ENCODE measurements at places on chromosomes 4 and X.

DNA sequence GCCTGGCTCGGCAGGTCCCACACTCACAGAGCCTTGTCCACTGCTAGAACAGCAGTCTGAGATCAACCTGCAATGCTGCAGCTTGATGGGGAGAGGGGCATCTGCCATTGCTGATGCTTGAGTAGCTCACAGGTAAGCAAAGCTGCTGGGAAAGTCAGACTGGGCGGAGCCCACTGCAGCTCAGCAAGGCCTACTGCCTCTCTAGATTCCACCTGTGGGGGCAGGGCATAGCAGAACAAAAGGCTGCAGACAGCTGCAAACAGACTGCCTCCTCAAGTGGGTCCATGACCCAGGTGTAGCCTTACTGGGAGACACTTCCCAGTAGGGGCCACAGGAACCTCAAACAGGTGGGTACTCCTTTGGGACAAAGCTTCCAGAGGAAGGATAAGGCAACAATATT, 110.6 kb upstream of the ADAMTS3 start:
- no peak for DNase-seq

DNA sequence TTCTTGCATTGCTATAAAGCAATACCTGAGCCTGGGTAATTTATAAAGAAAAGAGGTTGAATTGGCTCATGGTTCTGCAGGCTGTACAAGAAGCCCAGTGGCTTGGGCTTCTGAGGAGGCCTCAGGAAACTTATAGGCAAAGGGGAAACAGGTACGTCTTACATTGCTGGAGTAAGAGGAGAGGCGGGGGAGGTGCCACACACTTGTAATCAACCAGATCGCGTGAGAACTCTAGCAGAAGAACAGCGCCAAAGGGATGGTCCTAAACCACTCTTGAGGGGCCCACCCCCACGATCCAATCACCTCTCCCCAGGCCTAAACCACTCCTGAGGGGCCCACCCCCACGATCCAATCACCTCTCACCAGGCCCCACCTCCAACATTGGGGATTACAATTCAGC, 50.6 kb upstream of the SHOX start:
- no peak for DNase-seq

DNA sequence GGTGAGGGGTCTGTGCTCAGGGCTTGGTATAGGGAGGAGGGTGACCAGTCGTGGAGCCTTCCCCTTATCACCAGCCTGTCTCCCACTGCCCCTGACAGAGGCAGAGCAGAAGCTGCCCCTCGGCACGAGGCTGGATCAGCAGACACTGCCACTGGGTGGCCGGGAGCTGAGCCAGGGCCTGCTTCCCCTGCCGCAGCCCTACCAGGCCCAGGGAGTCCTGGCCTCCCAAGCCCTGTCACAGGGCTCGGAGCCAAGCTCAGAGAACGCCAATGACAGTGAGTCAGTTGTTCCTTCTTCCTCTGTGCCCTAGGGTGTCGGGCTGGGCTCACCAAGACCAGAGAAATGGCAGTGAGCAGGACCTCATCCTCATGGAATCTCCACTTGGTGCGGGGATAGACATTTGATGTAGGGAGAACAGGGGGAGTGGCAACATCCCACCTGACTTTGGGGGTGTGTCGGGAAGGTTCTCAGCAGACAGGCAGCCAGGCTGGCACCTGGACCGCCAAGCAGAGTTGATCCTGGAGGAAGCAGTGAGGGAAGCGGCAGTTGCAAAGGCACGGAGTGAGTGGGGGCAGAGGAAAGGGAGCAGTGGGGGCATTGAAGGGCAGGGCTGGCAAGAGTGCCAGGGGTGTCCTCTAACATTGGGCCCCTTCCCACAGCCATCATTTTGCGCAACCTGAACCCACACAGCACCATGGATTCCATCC, 14.3 kb upstream of the UBA1 start:
- no peak for DNase-seq

- no peak for DNase-seq
These were observed 40.6 kb downstream of the USP26 start for GRCh38 chrX:133056341-133056740.

DNA sequence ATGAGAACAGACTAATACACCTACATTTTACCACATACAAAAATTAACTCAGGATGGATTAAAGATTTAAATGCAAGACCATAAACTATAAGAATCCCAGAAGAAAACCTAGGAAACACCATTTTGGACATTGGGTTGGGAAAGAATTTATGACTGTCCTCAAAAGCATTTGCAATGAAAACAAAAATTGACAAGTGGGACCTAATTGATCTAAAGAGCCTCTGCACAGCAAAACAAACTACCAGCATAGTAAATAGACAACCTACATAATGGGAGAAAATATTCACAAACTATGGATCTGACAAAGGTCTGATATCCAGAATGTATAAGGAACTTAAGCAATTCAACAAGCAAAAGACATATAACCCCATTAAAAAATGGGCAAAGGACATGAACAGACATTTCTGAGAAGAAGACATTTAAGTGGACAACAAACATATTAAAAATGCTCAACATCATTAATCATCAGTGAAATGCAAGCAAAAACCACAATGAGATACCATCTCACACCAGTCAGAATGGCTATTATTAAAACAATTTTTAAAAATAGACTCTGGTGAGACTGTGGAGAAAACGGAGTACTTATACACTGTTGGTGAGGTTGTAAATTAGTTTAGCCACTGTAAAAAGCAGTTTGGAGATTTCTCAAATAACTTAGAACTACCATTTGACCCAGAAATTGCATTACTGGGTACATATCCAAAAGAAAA, 221.7 kb upstream of the DIPK2B start:
- DNase-seq: no peak

- DNase-seq: no peak
These were observed 121.0 kb downstream of the PCDH19 start for GRCh38 chrX:100289066-100289558.

DNA sequence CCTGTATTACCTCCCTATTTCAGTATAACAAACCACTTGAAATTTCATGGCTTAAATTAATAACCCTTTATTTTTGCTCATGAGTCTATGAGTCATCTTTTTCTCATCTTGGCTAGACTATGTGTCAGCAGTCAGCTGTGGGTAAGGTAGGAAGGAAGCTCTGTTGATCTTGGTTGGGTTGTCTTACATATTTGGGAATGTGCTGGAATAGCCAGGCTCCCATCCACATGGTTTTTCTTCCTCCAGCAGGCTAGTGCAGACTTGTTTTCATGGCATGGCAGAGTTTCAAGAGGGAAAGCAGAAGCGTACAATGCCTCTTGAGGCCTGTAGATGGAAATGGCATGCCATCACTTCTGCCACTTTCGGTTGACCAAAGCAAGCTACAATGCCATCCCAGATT, 89.7 kb downstream of the LINC00632 start:
- DNase-seq: no peak

DNA sequence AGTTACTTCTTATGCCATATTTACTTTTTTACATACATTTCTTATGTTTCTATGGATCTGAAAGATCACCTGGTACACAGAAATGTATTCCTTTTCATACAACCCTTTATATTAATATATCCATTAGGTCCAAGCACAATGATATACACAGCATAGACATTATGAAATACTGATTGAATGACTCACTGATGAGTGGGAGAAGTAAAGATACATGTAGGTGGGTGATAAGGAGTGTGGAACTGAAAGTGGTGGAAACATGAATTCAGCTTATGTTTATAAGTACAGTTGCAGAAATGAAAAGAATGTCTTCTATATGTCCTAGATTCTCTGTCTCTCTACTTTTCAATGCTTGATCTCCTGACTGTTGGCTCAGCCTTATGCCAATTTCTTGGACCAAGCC, 87.9 kb downstream of the YIPF7 start:
- DNase-seq: no peak

DNA sequence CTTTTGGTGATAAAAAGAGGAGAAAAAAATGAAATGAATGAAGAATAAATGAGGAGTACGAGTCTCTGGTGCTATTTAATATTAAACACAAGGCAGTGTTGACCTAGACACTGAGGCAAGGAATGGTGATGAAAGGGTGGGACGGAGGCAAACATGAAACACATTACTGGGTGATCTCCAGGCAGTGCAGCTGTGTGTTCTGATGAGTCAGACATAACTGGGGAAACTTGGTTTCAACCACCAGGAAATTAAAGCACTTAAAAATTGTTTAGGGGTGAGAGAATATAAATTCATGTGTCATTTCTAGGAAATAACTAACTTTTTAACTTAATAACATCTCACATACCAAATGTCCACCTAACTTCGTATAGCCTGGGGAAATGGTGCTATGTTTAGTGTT, 19.7 kb upstream of the CXCL6 start:
- DNase-seq: no peak

DNA sequence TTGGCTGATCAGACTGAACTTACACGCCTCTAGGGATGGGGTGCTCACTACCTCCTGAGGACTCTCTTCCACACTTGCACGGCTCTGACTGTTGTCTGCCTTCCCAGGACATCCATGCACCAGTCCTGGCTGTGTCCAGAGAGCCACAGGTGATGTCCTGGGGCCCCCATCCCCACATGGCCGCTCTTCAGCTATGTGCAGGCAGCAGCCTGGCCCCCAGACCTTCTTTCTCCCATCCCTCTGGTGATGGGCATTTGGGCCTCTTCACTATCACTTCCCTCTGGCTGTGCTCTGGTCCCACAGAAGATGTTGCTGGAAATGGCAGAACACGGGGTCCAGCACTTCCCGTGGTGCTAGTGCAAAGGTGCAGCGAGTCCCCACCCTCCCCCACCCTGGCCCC, 40.9 kb upstream of the HMX1 start:
- DNase-seq: no peak

GRCh38 chr4:173218411-173219125, 50.0 kb downstream of the GALNT7 start:
- DNase-seq: no peak
